Ovary (tissue), 10 donors: ENCODE measurements at places on chromosomes 3 and 15.

DNA sequence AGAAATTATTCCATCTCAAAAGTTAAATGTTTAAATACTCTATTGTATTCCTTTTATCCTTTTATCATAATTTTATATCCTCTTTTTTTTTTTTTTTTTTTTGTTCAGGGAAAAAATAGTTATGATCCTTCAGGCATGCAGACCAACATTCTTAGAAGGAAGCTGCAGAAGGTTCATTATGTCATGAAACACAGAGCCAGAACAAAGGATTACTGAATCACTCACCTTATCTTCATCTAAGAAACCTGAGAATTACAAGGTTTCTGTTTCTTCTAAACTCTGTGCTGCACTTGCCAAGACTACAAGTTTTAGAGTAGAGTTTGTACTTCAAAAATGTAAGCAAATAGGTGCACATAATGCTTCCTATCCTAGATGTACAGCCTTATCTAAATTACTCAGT lies 3.3 kb downstream of the PLCH1 start:
- no peak for DNase-seq

DNA sequence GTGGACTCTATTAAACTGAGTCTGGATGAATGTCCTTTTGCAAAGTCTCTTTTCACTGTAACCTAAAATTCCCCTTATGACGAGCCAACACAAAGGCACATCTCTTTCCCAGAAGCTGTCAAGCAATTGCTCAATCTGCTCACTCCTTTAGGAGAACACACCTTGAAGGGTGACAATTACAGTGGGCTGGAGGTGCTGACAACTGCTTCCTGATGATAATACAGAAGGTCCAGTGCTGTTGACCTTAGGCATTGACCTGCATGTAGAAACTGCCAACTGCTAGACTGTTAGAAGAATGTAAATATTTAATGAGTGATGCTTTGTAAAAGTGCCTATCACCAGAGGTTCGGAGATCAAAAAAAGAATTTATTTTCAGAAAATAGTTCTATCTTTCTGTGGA lies 757.7 kb downstream of the GRM7 start:
- DNase-seq, result no peak

DNA sequence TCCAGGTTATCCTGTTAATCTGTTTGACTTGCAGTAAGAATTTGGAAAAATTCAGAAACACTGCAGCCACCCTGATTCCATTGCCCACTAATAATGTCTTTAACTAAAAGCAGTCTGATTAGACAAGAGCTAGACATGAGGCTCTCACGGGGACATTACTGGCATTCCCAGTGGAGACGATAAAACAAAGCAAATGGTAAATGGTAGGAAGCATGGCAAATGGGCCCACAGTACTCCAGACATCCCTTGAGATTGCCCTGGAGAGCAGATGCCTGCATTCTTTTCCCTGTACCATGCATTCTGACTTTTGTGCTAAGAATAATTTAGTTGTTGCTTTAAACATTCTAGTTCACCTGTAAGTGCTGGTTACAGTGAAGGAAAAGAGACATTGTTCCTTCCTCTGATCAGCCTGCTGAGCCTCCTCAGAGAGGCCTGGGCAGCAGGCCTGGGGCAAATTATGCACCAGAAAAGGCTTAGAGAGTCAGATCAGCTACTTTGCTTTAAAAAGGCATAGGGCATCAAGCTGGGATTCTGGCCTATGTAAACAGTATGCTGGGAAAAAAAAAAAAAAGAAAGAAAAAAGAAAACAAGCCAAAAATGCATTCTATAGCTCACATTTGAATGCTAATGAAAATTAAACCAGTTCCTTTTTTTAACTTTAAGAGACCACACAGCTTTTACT lies 204.6 kb downstream of the GABRG3 start:
- DNase-seq, result no peak

DNA sequence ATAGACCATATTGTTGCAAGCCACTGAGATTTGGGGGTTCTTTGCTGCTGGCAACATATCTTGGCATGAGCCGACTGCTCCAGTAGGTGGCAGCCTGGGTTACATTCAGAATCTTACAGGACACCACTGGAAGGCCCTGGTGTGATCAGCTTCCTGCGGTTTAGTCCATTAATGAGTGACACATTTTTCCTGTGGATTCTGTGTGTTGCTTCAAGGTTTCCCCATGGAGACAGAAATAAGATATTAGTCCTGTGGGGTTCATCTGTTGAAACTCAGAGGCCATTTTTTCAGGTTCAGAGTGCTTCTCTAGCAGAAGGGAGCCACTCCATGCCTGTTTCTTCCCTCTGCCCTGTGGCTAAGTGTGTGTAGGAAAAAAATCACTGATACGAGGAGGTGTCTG lies 116.2 kb downstream of the MFSD1 start:
- DNase-seq, result no peak
